ENCODE measurements at places on chromosomes 11 and 22.

- ATAC-seq = no peak
Observed at GRCh38 chr11:11524436-11525061, 97.3 kb downstream of the GALNT18 start.

GRCh38 chr11:110990311-110990710, 255.2 kb upstream of the POU2AF2 start:
- no peak for ATAC-seq

DNA sequence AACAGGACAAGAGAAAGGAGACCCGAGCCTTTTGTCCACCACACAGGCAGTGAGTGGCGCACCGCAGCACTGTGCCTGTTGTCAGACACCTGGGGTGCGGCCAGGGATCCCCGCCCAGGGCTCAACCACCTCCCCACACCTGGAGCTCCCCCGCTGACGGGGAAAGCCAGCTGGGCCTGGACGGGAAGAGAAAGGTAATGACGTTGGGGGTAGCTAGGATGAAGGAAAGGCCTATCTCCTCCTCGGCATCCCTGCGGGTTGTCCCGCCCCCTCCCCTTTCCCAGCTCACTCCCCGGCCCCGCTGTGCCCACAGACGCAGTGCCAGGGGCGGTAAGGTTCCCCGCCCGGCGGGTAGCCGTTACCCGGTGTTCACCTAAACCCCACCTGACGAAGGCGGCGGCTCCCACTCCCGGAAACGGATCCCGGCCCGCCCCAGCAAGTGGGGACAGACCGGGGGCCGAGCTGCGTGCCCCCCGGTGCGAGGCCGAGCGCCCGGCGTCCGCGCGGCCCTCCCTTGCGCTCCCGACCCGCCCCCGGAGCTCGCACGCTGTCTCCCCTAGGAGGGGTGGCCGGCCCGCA, 495 bp downstream of the HYOU1 start:
- peak; percentile 3 for ATAC-seq

GRCh38 chr11:72688486-72688885, 14.3 kb upstream of the PDE2A start:
- no peak for ATAC-seq

GRCh38 chr11:134386945-134387344, 25.1 kb downstream of the B3GAT1 start:
- ATAC-seq = no peak

- no peak for ATAC-seq
Observed at GRCh38 chr11:100949443-100949842, 180.2 kb downstream of the PGR start.

- no peak for ATAC-seq
Observed at GRCh38 chr11:131668500-131669400, 298.3 kb downstream of the NTM start.

DNA sequence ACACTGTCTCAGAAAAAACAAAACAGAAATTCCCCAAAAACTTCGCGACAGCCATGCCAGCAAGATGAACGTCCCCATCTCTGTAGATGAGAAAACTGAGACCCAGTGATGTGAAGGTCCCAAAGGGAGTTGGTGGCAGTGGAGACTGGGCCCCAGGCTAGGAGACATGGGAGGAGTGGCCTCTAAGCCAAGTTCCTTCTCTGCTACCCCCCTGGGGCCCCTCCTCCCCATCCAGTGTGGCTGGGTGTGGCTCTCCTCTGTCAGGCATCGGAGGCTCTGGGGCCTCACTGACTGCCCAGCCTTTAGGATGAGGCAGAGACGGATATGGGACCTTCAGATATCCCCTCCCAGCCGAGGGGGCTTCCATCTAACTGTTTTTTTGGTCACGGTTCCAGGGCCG, 9.8 kb downstream of the RELT start:
- ATAC-seq = peak; percentile 60

DNA sequence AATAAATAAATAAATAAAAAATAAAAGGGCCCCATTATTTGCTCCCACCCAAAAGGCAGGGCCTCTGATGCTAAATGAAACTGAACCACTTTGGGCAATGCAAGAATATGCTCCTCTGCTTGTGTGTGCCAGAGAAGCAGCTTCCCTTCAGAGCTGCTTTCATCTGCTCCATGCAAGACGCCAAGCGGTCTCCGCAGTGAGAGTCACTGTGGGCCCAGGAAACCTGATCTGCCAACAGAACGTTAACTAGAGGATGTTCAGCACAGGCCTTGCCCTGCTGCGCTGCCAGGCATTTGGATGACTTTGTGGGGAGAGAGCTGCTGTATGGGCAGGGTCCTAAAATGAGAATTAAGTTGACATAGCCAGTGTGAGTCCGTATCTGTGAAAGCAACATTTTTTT, 43.7 kb upstream of the APOA1 start:
- ATAC-seq = no peak

GRCh38 chr11:72758304-72758689, 6.1 kb upstream of the ARAP1 start:
- no peak for ATAC-seq

DNA sequence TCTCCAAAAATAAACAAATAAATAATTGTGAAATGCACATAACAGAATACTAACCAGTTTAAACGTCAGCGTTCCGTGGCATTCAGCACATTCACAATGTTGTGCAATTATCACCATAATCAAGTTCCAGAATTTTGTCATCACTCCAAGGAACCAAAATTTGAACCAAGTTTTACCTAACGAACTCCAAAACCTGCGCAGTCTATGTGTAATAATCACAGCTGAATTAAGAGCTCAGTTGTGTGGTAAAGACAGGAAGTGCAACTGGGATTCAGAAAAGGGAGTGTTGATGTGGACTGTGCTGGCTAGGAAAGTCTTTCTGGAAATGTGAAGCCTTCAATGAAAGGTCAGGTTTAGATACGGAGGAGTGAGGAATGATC, 5.4 kb upstream of the MCAM start:
- ATAC-seq = no peak

DNA sequence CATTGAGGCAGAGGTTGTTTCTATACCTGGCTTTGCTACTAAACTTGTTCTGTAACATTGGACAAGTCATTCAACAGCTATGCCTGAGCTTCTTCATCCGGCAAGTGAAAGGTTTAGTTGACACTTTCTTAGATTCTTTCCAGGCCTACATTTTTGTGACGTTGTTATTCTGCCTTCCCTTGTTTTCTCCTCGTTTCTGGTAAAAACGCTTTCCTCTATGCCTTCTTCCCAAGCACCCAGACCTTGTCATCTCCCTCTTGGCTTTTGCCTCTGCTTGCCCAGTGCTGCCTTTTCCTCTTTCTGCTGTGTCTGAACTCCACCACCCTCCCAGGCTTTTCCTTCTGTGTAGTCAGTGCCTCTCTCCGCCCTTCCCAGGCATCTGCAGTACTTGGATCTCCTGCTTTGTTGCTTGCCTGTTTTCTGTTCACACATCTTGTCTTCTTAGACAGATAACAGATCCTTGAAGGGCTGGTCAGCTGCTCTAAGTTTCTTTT, 1.4 kb upstream of the AMOTL1 start:
- no peak for ATAC-seq

DNA sequence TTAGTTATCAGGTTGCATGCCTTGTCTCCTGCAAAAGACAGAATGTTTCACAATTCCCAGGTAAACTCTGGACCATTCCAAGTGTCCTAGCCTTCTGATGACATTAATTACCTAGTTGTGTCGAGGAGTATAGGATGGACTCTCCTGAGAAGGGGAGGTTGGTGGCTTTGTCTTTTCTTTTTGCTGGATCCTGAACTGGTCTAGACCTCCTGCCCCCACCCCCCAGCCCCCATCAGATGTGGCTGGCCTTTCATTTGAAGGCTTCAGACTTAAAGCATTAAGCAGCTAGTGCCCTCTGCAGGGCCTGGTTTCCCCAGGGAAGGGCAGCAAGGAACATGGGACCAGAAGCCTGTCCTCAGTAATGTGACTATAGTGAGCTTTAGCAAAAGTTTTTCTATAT, 9.7 kb downstream of the MCAM start:
- no peak for ATAC-seq

DNA sequence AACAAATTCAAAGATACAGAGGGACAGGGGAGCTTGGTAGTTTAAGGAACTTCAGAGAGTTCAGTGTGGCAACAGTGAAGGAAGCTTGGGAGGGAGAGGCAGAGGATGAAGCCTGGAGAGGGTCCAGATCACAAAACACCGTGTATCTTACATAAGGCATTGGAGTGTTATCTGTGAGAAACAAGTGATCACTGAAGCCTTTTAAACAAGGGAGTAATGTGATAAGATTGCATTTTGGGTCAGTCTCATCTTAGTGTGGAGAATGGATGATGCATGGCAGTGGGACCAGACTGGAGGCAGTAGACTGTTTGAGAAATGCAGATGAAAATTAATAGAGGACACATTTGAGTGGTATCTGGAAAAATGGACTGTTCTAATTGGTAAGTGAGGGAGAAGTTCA, 79.4 kb downstream of the EXT2 start:
- ATAC-seq = no peak

GRCh38 chr11:77346906-77347603, 45.6 kb upstream of the GDPD4 start:
- ATAC-seq = no peak

DNA sequence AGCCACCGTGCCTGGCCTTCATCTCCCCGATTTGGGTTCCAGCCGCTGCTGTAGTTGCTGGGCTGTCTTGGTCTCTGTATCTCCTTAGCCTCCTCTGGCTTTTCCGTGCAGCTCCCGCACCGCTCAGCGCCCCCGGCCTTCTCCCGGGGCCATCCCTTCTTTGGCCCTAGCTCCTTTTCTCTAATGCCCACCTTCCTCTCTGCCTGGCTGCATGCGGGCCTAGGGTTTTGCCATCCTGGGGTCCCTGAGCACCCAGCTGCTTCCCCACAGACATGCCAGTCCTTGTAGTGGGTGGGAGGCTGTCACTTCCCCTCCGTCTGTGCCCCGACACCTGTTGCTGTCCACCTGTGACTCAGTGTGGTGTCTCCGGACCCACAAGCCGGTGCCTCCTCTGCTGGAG, 36.4 kb downstream of the KCNJ4 start:
- no peak for ATAC-seq

GRCh38 chr22:43798492-43798891, 13.6 kb downstream of the EFCAB6 start:
- ATAC-seq = peak; percentile 89

Data from stimulated activated memory B cell treated with anti-CD40 and anti-IgM and Interleukin-4, amounts not matched to agents 10 μg/mL and 1 μg/mL and 100 μg/mL, for 72 hours (primary cell).